Type B pancreatic cell (in vitro differentiated cells): ENCODE measurements at places on chromosomes 3 and 15. TPM values are rescaled to one million over a fixed set of nuclear protein-coding genes. Genes with fewer than 3 reads are reported as not detected.

DNA sequence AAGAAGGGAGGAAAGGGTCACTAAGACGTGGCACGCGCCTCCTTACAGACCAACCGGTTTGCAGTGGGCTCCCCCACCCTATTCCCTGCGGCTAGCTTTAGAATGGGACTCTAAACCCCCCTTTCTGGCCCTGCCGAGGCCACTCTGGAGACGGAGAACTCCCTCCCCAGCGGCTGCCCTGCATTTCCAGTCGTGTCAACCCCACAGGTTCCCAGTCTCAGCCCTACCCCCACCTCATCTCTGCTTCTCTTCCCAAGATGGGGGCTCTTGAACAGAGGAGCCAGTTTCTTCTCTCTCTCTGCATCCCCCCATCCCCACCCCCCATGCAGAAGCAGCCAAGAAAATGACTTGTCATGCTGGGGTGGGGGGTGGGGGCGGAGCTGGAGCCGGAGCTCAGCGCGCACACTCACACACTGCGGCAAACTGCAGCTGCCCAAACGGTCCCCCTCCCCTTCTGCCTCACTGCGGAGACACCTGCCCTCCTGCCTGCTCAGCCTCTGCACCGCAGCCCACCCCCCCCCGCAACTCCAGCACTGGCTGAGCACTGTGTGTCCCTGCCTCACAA, 871 bp downstream of the MAP1A start:
- peaks cover 53% of the 10 kb centered on the region for H3K4me1 ChIP-seq
- H3K27ac ChIP-seq = peak overlapping the region; percentile 80
- H3K36me3 ChIP-seq = peaks cover 24% of the 10 kb centered on the region
- no peak for DNase-seq

DNA sequence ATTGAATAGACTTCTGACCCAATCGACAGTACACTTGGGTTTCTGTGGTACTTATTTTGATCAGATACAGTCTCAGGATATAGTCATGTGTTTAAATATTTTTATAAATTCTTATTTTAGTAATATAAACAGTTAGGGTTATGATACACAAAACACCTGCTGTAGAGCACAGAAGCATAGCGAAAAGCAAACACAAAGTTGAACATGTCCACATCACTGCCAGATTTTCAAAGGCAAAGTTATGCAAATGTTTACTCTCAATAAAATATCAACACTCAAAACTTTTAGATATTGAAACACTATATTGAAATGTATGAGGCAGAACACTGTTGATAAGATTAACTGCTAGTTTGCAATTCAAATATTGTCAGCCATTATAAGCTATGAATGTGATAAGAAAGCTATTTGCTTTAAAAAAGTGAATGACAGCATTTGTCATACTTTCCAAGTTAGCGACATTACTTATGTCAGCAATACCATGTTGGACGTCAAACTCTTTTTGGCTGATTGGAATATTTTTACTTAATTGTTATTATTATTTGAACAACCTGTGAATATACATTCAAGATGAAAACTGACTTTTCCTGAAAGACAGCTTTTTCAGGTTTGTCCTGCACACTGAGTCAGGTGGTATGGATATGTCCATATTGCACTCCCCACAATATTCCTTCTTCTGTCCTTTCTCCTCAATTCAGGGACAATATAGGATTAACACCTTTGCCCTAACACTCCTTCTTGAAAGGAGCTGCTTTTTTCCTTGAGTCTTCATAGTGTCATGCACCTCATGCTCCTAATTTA, 367.1 kb downstream of the EPHA3 start:
- H3K27ac ChIP-seq = no peak overlapping the region
- H3K4me1 ChIP-seq = no peaks in the 10 kb centered on the region
- no peaks in the 10 kb centered on the region for H3K27me3 ChIP-seq
- DNase-seq = no peak

DNA sequence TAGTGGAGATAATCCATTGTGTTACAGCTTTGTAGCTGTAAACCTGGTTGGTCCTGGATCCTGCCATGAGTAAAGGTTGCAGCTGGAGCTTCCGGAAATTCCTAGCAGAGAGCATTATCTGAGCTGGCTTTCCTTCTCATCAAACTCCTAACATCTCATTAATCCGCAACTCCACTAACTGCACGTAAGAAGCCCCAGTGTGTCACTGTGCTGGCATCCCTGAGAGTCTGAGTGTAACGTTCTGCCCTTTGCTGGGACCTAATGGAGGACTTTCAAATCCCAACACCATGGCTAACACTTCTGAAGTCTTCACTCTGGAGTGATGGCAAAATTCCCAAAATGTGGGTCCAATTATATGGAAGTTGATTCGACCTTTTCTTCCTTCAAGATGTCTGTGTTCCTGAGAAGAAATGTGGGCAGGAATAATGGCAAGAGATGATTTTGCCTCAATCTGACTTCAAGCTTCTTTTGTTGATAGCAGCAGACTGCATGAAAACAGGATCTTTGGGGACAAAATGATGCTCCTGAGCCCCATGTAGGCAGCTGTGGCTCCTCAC, 9.6 kb upstream of the TRPM1 start:
- H3K4me3 ChIP-seq = no peak overlapping the region
- no peaks in the 10 kb centered on the region for H3K36me3 ChIP-seq
- no peaks in the 10 kb centered on the region for H3K27me3 ChIP-seq

DNA sequence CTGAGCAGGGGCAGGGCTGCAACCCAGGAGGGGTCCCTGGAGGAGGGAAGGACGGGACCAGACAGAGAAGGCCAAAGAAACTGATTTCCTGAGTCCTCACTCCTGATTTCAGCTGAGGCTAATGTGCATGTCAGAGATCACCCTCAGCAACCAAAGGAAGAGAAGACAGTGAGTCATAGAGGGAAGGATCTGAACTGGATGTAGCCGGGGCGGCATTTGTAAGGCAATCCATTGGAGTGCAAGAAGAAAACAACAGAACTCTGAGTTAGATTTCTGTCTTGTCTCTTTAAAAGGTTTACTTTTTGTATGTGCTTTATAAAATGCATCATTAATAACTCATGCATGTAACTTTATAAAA, 105.3 kb upstream of the AGBL1 start:
- no peak for DNase-seq
- no peak overlapping the region for H3K27ac ChIP-seq
- no peaks in the 10 kb centered on the region for H3K36me3 ChIP-seq
- no peak overlapping the region for H3K4me3 ChIP-seq

GRCh38 chr3:190543671-190544070, 29.8 kb downstream of the IL1RAP start:
- peak overlapping the region; percentile 0 for H3K4me3 ChIP-seq
- H3K36me3 ChIP-seq = no peaks in the 10 kb centered on the region
- peak overlapping the region; percentile 76 for H3K27ac ChIP-seq

GRCh38 chr3:143002083-143002712, 828 bp downstream of the U2SURP start:
- peak overlapping the region; percentile 98 for H3K27ac ChIP-seq
- peaks cover 4% of the 10 kb centered on the region for H3K36me3 ChIP-seq
- peak overlapping the region; percentile 98 for H3K4me3 ChIP-seq
- H3K4me1 ChIP-seq = peaks cover 32% of the 10 kb centered on the region
- DNase-seq = no peak
- no peaks in the 10 kb centered on the region for H3K27me3 ChIP-seq

DNA sequence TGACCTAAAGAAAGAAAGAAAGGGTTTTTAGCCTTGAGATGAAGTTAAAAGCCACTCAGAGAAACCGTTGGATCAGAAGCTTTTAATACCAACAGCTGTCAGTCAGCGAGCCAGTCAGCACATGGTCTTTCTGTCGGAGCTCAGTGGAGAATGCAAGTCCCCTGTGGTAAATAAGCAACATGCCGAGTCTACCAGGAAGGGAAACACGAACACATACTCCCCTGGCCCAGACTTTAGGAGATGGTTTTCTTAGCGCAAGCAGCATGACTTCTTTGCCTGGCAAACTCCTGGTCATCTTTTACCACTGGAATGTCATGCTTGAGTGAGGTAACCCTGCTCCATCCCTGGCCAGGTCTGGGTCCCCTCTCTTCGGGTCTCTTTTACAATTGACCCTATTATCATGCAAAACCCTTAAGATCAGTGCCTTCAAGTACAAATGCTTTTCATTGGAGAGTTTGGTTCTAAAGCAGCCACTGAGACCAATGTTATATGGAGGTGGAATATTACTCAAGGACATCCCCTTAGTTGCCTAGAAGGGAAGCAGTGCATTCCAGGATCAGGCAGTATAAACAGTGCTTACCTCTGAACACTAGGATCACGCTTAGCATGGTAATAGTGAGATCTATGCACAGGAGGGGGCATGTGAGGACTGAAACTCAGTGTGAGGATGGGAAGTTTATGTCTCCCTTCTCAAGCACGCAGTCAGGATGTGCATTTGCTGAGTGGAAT, 28.2 kb downstream of the SLCO3A1 start:
- H3K27ac ChIP-seq = no peak overlapping the region
- no peaks in the 10 kb centered on the region for H3K36me3 ChIP-seq
- H3K27me3 ChIP-seq = no peaks in the 10 kb centered on the region

DNA sequence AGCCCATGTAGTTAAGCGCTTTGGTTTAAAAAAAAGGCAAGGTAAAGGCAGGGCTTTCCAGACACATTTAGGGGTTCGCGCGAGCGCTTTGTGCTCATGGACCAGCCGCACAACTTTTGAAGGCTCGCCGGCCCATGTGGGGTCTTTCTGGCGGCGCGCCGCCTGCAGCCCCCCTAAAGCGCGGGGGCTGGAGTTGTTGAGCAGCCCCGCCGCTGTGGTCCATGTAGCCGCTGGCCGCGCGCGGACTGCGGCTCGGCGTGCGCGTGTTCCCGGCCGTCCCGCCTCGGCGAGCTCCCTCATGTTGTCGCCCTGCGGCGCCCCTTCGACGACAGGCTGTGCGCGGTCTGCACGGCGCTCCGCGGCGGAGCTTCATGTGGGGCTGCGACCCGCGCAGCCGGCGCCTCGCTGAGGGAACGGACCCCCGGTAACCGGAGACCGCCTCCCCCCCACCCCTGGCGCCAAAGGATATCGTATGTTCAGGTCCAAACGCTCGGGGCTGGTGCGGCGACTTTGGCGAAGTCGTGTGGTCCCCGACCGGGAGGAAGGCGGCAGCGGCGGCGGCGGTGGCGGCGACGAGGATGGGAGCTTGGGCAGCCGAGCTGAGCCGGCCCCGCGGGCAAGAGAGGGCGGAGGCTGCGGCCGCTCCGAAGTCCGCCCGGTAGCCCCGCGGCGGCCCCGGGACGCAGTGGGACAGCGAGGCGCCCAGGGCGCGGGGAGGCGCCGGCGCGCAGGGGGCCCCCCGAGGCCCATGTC, 927 bp downstream of the SMAD6 start:
- peaks cover 37% of the 10 kb centered on the region for H3K4me1 ChIP-seq
- H3K36me3 ChIP-seq = peaks cover 13% of the 10 kb centered on the region
- no peaks in the 10 kb centered on the region for H3K27me3 ChIP-seq
- peak overlapping the region; percentile 99 for H3K4me3 ChIP-seq
- peak overlapping the region; percentile 98 for H3K27ac ChIP-seq

DNA sequence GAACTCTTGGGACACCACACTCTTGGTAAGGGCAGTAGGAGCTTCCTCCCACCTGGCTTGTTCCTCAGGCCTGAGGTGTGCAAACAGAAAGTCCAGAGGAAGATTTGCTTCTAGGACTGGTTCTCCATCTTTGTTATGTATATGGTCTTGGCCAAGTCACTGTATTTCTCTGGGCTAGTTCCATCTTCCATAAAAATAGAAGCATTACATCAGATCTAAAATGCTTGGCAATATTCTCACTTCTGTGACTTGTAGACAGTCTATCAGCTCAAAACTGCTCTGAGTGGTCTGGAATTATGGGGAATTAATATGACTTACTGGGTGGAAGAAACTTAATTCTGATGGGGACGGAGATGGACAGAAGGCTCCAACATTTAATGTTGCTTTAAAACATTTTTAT, 55.2 kb downstream of the TMEM108 start:
- no peak overlapping the region for H3K27ac ChIP-seq
- no peak for DNase-seq
- no peak overlapping the region for H3K4me3 ChIP-seq
- no peaks in the 10 kb centered on the region for H3K27me3 ChIP-seq

DNA sequence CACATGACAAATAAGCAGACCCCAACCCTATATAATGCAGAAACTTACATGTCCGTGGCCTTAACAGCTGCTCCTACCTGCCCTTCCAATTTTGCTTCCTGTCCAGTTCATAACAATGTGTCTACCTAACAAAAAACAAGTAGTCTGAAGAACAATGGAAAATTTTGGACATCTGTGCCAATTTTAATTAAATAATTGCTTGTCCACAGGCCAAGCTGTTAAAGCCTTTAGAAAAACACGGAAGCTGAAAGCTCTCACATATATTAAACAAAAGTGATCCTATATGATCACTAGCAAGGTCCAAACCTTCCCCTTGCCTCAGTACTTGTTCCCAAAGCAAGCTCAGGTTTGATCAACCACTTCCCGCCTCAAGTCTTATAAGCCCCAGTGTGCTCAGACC, 37.1 kb downstream of the MAGI1 start:
- peaks cover 8% of the 10 kb centered on the region for H3K4me1 ChIP-seq
- DNase-seq = no peak
- no peaks in the 10 kb centered on the region for H3K27me3 ChIP-seq

GRCh38 chr15:73927476-73928240, 1.4 kb downstream of the LOXL1 start:
- H3K4me3 ChIP-seq = peak overlapping the region; percentile 82
- peaks cover 10% of the 10 kb centered on the region for H3K27me3 ChIP-seq
- H3K27ac ChIP-seq = peak overlapping the region; percentile 3
- DNase-seq = peak; percentile 83

DNA sequence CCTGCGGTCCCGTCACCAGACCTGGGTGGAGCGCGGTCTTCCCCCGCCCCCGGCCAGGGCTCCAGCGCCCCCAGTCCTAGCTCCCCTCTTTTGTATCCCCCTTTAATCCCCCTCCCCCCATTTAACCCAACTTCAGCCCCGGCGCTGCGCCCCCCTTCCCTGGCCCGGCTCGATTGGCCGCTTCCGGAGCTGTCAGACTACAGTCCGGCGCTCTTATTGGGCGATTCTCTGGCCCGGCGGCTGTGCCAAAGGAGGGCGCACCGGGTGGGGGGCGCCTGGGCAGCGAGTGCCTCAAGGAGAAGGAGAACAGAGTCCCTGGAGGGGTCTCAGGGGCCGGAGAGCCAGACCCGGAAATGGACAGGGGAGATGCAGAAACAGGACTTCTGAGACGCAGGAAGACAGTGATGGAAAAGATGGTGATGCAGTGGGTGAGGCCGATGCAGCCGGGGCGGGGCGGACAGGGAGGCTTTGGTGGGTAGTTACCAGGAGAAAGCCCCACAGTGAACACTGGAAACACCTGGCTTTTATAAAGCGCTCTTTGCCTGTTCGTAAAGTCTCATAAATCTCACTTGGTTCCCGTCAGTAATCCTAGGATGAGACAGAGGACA, 1.2 kb upstream of the ADCY5 start:
- H3K4me3 ChIP-seq = peak overlapping the region; percentile 83
- DNase-seq = no peak
- H3K4me1 ChIP-seq = peaks cover 25% of the 10 kb centered on the region
- peaks cover 49% of the 10 kb centered on the region for H3K27me3 ChIP-seq
- H3K27ac ChIP-seq = peak overlapping the region; percentile 59
- peaks cover 5% of the 10 kb centered on the region for H3K36me3 ChIP-seq

GRCh38 chr15:52857937-52858781, 68.0 kb upstream of the ONECUT1 start:
- no peak overlapping the region for H3K4me3 ChIP-seq
- DNase-seq = no peak
- no peaks in the 10 kb centered on the region for H3K4me1 ChIP-seq
- H3K36me3 ChIP-seq = no peaks in the 10 kb centered on the region
- peaks cover 40% of the 10 kb centered on the region for H3K27me3 ChIP-seq
- H3K27ac ChIP-seq = no peak overlapping the region

The ARHGEF26 gene
- total RNA-seq = 7.8 and 12.7 TPM in 2 replicates

The PPP2R3A gene
- 8.6 and 16.5 TPM in 2 replicates for total RNA-seq

The DPPA2 gene
- total RNA-seq = 0.36 TPM in 1 of 2 replicates, not detected in the other

The ABI3BP gene
- 5.0 and 7.3 TPM in 2 replicates for total RNA-seq

The PIK3CB gene
- 14.8 and 16.7 TPM in 2 replicates for total RNA-seq

The GOLGA8Q gene
- 0.89 TPM in 1 of 2 replicates, not detected in the other for total RNA-seq

The GPR156 gene
- 0.45 and 1.5 TPM in 2 replicates for total RNA-seq
